Epithelial cell of prostate (primary cell): ENCODE measurements at places on chromosomes 1 and 21.

GRCh38 chr1:210200124-210200736 lies 32.4 kb upstream of the SERTAD4 start:
- DNase-seq: no peak

DNA sequence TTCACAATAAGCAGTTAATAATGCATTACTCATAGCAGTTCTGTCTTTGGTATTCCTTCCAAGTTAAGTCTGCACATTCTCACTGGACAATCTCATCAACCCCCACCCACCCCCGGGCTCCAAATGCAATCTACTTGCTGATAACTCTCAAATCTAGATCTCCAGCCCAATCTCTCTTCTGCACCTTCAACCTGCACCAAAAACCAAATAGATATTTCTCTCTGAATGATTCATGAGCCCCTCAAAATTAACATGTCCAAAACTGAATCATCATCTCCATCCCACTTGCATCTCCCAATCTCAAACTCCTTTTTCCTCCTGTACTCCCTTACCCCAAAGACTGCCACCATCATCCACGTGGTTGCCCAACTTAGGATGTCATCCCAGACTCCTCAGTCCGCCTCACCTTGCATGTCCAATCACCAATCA lies 2.7 kb downstream of the DOCK7 start:
- no peak for DNase-seq

DNA sequence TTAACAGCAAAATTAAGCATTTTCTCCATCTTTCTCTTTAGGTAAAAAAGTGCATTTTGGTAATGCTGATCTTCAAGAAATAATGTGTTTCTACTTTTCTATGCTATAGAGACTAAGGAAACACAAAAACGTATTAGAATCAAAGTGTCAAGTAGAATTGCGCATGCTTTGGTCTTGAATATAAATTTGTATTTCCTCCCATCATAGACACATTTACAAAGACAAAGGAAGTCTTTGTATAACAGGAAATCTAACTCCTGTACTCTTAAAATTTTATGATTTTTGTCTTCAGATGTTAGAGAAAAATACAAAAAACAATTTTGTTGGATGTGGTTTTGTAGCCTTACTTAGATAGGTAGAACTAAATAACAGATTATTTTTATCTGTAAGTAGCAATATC lies 1299.4 kb downstream of the NCAM2 start:
- no peak for DNase-seq

GRCh38 chr1:150233359-150234308 lies 2.3 kb downstream of the ANP32E start:
- no peak for DNase-seq

GRCh38 chr1:246674049-246674448 lies 50.2 kb upstream of the SCCPDH start:
- no peak for DNase-seq

DNA sequence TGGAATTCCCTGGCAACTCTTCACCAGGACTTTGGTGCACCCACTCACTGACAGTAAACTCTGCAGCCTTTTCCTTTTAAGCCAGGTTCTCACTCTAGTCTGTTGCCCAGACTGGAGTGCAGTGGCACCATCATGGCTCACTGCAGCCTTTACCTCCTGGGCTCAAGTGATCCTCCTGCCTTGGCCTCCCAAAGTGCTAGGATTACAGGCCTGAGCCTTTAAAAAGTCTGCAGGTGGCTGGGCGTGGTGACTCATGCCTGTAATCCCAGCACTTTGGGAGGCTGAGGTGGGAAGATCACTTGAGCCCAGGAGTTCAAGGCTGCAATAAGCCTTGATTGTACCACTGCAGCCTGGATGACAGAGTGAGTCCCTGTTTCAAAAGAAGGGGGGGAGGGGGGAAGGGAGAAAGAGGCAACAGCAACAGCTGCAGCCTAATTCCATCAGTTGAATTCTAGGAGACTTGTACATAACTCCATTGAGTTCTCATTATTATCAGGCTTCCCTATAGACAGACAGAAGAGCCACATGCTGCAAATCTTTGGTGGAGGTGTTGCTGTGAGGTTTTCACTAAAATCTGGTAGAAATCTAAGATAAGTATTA lies 8.1 kb upstream of the HNRNPR start:
- no peak for DNase-seq

DNA sequence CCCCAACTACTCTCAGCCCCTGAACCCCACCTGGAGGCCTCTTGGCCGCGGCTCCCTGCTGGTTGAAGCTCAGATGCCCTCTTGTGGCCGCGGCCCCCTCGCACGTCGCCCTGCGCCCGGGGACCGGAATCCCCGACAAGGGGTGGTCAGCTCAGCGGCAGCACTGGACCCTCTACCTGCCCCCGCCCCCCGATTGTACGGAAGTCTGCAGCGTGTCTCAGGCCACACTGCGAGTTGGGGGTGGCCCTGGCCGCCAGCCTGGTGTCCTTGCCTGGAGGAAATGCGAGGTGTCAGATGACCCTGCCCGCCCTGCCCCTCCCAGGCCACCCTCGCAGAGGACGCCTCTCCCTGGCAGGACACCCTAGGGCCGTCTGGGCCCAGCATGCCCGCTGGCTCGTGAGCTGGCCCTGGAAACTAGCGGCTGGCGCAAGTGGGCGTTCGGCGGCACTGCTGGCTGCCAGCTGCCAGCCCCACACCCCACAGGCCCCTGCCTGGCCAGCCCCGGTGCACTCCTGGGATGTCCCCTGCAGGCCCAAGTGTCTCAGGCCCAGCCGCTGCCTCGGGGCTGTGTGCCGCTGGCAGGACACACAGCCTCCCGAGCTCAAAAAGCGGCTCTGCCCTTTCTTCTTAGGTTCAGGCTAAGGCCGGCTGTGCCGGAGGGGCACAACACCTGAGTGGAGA lies 60.8 kb downstream of the EDN2 start:
- no peak for DNase-seq

GRCh38 chr1:200971955-200972711 lies 51.4 kb downstream of the KIF21B start:
- DNase-seq: no peak

DNA sequence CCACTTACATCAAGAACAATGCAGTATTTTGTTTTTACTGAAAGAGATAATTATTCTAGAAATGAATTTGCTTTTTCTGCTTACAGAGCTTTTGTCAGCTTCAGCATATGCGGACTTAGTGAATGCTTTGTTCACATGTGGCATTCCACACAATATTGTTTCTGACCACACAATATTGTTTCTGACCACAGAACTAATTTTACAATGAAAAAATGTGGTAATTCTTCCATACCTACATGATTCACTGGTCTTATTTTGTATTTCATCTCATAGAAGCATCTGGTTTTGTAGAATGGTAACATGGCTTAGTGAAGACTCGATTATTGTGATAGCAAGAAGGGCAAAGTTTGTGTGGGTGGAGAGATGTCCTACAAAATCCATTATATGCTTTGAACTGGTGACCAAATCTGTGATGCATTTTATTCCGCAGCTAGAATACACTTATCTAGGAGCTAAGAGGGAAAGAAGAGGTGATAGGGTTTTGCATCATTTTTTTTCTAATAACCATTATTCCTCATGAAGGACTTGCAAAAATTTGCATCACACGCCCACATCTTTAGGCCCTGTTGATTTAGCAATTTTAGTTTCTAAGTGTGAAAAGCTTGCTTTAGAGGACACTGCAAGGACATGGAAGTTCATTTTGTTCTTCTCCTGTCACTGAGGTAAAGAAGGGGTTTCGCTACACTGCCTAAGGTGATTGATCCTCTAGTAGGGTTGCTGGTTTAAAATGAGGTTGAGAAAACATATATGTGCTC lies 75.3 kb downstream of the HLX start:
- no peak for DNase-seq

DNA sequence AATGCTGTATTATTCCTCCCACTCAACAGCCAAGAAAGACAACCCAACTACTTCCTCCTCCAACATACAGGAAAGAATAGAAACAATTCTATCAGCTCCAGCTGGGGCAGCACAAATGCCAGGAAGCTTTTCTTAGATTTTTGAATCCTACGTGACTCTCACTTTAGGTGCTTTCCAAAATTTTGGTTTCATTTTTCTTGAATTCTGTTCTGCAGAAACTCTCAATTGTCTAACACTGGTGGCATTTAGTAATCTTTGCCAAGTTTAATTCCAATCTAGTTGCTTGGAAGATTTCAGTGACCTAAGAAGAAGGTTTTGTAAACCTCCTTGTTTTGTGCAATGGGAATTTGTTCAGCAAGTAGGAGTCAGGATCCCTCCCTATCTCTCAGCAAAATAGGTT lies 37.1 kb upstream of the DOCK7 start:
- DNase-seq: no peak

GRCh38 chr21:36790616-36791015 lies 91.7 kb downstream of the SIM2 start:
- DNase-seq: no peak

DNA sequence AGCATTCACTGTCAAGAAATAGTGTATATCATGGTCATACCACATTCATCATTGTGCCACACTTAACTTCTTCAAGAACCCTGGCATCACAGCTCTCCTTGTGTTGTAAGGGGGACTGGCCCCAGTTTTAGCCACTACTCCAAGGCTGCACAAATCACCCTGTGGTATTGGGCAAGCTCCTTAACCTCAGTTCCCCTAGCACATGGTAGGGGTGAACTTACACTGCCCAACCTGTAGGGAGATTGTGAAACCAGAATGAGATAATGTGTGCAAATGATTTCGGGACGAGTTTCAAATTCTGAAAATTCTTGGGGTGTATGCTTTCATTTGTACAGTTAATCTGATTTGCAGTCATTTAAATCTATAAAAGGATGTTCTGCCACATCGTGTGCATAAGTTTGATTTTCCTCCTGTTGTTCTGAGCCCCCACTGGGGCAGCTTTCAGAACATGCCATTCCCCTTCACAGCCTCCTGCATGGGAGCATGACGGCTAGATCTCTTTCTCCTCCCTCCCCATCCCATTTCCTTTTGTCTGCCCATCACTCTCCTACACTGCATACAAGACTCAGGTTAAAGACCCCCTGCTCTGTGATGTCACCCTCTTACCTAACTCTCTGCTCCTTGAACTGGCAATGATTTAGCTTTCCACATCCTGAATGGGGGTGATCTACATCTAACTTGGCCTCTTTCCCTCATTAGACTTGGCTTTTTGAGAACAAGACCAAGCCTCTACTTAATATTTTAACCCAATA lies 290.3 kb downstream of the CHRM3 start:
- DNase-seq: no peak

DNA sequence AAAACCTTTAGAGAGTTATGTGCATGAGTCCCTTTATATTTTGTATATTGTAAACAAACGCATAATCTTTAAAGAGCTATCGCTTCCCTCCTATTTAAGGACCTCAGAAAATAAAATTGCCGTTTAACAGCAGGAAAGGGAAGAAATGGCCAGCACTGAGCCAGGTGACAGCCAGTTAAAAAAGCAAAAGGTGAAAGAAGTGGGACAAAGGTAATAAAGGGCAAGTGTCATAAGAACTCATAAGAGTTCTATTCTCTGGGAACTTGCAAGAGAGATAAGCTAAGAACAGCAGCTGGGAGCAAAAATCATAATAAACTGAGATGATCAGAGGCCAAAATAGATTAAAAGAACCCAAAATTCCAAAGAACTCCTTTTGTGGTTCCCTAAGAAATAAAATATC lies 520.9 kb upstream of the PKN2 start:
- DNase-seq: no peak

DNA sequence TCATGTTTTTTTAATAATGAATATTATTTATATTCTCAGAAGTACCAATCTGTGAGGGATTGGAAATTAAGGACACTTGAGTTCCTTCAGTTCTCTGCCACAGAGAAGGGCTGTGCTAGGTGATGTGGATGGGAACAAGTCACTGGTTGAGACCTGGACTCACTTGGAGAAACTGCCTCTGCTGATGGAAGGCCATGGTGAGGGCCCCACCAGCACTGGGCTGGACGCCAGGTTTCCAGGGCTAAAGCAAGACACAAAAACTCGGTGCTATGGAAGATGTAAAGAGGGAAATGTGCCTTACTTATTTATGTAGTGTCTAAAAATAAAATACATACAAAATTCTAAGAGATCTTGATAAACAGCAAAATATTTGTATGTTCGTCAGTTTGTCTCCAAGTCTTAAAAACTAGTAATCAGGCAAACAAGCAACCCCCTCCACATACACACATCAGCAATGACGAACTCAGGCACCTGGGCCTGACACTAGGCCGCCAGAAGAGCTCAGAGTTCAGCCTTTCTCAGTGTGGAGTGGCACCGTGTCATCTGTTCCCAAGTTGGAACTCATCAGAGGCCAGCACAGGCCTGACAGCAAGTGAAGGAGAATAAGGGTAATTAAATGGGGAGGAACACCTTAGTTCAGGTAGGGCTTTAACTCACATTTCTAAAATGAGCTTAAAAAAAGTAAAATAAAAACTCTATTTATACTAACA lies 19.6 kb downstream of the SIPA1L2 start:
- no peak for DNase-seq

- DNase-seq: no peak
Observed at GRCh38 chr1:246318036-246318359, 189.1 kb downstream of the SMYD3 start.

DNA sequence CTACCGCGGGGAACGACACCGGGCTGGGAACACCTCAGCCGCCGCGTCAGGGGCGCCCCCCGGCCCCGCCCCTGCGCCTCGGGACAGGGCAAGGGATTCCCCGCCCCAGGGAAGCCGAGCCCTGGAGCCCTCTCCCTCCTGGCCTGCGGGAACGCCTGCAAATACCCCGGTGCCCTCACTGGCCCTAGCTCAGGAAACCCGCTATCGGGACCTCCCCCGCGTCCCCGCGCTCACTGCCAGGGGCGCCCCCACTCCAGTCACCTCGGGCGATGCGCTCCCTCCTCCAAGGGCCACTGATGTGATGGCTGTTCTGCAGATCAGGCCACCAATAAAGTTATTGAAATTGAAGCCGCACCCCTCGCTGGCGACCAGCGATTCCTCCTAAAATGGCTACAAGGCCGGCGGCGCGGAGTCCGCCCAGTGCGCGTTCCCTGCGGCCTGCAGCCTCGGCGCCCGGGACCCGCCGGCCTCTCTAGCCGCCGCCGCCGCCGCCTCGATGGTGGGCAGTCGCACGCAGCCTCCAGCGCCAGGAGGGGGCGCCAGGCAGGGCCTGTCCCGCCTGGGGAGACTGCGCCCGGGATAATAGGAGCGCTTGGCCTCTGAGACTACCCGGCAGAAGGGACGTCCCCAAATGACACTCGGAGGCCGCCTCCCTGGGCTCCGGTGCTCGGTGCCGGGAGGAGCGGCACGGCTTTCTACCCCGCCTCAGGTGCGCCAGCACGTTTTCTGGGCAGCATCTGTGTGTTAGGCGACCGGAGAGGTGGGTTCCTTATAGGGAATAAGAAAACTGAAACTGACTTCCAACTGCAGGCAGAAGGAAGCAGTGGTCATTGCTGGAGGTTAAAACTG lies at the start of gene PRKAB2:
Gene PRKAB2 (minus strand): TSS at position 303 of the 849 bp plus-strand sequence. CDS start 326 bp downstream, outside the sequence.
- DNase-seq: peak; percentile 81

DNA sequence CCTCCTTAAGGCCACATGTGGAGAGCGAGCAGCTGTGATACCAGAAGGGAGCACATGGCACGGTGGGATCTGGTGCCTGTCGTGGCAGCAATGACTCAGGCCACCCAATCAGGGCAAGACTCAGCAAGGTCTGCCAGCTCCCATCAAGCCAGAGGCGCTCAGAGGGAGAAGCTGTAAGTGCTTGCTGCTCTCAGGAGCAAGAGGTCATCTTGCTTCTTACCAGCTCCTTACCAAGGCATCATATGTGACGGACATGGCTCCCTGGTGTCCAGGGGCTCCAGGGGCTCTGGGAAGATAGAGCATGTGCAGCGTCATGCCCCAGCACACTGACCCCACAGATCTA lies 72.9 kb downstream of the ITPKB start:
- no peak for DNase-seq

GRCh38 chr1:185087746-185088145 lies 42.4 kb downstream of the RNF2 start:
- no peak for DNase-seq
